ENCODE measurements at places on chromosomes 1 and 21.

DNA sequence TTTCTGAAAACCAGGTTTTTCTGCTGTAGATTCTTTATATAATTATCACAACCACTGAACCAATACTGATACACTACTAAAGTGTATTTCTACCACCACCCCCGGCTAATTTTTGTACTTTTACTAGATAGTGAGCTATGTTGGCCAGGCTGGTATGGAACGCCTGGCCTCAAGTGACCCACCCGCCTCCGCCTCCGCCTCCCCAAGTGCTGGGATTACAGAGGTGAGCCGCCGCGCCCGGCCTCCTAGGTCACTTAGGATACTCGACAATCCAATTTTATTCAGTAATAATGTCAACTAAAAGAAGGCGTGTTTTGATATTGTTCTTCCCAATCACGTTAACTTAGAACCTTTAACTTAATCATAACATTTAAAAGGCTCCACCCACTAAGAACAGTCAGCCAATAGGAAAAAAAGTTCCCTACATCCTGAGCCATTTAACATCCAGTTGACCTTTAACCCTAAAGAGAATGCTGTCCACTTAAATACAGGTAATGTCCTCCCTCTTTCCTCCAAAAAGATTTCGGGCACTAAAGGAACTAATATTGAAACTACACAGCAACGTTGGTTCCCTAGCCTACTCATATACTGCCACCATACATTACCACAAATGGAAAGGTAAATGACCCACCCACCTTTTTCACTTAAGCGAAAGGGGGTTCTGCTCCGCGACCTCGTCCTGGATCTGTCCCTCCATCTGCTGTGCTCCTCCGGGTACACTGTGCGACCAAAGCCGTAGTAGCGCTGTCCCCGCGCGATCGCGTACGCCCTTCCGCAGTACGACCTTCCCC lies 1.2 kb downstream of the RSRP1 start:
- DNase-seq: no peak

DNA sequence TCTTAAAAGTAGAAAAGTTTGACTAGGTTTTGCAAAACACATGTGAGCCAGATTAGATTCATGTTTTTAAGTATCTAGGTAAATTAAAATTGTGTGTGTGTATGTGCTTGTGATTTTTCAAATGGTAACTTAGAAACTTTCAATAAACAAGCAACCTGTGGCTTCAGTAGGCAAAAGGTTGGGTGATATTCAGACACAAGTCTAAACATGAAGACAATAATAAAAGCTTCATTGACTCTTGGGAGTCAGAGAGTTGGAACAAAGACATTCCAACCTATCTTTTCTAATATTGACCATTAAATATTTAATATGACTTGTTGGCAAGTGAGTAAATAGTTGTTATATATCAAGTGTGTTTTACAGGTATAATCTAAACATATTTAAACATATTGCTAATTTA lies 1049.6 kb upstream of the ADGRL4 start:
- no peak for DNase-seq

- DNase-seq: no peak
Measured at GRCh38 chr21:18049461-18049860, 195.2 kb upstream of the CHODL start.

DNA sequence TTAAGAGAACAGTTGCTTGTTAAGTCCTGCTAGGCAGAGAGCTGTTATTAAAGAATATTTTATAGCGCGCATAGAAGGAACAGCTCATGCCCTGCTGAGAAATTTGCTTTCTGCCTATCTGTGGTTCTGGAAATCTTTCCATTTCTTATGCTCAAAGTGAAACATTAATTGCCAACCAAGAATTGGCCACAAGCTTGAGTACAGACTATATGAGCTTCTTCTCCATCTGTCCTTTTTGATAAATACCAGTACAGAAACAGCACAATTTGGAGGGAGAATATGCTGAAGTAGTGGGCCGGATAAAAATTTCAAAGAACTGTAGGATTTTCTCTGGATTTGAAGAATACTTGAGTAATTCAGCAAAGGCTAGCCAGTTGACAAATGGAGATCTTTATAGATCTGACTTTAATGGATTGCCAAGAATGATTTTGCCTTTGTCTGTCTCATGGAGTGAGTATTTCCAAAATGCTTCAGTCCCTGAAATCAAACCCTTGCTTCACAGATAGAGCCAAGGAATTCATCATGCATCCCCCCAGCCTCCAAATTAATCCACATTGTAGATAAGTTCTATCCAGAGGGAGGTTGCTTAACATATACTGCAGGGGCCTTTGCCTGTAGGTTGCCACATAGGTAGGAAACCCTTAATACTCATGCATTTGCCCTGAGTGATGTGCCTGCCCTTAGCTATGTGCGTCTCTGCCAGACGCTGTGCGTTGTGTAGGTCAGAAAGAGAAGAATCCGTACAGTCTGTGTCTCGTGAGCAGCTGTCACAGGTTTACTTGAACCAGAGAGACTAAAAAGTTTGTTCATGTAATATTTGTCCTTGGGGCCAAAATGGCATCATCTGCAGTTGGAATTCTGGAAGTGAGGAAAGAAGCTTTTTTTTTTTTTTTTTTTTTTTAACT lies 44.2 kb downstream of the SMYD2 start:
- DNase-seq: no peak

DNA sequence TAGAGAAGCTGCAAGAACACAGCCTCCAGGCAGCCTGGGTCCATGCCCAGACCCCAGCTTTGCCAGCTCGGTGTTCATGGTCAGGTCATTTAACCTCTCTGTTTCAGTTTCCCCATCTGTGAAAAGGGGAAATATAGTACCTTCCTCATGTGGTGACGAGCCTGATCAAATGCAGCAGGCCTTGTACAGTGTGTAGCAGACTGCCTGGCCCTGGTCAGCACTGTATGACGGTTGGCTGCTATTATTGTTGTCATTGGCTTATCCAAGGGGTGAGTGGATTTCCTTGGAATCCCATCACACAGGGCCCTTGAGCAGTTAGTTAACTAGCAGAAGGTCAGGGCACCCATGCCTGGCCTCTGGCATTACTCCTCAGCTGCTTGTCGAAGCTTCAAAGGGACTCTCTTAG lies 6.6 kb upstream of the TMEM51 start:
- no peak for DNase-seq

GRCh38 chr1:11581445-11581991 lies 72.7 kb downstream of the FBXO2 start:
- no peak for DNase-seq

GRCh38 chr21:34204481-34205439 lies 131.4 kb downstream of the MRPS6 start:
- DNase-seq: no peak
